ENCODE measurements at places on chromosomes 6 and 20.
A peak's percentile ranks its signal among the peaks of the same experiment; 100 is the strongest.

DNA sequence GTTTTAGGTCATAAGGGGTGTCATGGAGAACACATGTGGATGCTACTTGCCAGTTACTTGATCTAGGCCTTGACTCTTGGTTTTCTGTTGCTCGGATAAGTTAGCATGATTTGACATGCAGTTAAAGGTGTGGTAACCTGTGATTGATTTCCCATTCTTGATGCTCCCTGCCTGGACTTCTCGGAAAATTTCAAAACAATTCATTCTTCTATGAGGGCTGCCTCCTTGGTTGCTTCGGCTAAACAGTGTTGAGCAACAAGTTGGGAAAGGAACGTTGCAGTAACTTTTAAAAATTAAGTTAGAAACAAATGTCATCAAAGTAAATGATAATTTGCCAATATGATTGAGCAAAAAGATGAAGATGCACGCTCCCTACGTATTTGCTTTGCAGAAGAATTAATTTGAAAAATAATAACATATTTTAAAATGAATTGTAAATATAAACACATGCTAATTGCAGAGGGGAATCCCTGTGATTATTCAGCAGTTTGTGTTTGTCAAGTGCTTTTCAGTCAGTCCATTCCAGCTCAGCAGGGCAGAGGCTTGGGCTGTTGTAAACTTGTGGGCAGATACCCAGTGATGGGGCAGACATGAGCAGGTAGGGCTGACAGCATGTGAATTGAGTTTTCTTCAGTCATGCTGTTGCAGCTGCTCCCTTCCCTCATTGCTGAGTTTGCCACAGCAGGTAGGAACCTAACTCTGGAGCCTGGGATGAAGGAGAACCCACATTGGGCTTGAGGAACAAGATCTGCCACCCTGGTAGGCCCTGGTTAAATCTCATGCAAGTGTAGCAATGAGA lies 110.2 kb downstream of the ESR1 start:
- DNase-seq, result no peak

DNA sequence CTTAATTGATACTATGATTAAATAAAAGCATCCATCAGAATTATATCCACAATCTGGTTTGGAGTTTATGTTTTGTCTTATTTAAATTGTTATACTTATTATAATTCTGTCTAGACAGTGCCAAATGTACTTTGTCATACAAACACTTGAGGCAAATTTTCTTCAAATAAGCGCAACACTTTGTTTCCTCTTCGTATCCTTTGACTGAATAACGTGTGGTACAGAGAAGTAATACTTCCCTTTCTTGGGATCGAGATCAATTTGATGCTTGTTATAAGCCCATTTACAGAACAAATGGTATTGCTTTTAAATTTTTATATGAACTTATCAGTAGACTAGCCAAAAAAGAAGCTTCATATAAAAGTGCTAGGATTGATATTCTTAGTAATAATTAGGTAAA lies 111.0 kb downstream of the ATG5 start:
- no peak for DNase-seq

GRCh38 chr6:147853574-147853973 lies 345.1 kb downstream of the SAMD5 start:
- DNase-seq, result no peak

- DNase-seq, result no peak
Measured at GRCh38 chr20:17012546-17013226, 214.2 kb upstream of the PCSK2 start.

DNA sequence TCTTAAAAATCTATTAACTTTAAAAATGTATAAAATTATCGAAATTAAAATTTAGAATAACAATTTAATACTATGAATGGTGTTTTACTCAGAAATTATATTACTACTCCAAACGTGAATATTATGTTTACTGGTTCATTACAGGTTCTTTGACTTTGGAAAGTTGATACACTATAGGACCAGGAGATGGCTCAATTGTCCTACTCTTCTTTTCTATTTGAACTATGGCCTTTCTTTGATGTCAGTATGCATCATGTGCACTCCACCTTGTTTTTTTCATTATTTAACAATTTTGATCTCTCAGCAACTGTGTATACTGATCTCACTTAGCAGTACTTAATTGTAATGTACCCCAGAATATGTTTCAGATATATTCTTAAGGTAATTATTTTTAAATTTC lies 391.5 kb upstream of the MANEA start:
- no peak for DNase-seq

DNA sequence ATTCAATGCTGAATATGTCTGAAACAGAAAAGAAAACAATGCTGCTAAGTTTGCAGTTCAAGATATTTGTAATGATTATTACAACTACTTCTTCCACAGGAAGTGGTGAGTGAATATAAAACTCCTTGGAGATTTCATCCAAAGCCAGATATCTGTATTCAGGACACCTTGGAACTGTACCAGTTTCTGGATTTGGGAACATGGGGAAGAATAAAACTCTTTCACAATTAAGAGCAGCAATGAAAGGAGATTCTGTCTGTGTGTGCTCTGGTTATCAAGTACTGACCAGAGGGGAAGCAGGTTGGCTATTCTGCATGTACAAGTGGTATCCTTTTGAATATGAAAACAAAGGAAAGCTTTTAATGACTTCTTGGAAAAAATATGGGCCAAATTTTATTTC lies 21.1 kb downstream of the ELOVL2 start:
- DNase-seq, result no peak

DNA sequence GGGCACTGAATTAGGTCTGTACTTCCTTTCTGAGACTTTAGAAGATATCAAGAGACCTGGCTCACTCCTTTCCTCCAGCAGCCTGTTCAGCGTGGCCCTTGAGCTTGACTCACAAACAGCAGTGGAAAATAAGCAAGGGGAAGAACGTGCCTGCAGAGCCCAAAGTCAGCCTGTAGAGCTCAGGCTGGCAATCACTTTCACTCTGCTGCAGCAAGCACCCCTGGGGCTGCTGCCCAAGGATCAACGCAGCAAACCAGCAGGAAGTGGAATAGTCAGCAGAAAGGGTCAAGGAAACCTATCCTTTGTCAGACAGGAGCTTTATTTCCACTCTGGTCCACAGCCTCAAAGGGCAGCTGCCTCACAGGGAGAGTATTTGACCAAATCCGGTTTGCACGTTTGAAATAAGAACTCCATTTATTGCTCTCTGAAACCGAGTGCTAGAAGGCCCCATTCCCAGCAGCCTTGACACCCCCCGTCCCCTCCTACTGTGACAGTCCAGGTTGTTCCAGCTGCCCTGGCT lies 77.4 kb downstream of the PRDM1 start:
- DNase-seq, result peak; percentile 57

DNA sequence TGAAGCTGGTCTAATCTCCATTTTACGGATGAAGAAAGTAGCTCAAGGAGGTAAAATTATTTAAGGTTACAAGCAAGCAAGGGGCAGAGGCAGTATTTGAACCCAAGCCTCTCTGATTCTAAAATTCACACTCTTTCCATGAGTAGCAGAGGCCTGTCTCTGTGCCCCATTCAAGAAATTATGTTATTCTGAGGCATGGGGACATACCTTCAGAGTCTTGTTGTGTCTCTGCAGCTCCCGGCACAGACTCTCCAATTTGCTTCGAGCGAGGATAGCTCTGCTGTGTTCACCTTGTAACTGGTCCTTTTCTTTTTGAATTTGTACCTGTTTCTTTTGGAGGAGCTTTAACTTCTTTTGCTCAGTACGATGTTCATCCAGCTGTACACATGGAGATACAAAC lies 21.5 kb downstream of the TXLNB start:
- DNase-seq, result no peak

- no peak for DNase-seq
Measured at GRCh38 chr20:20286061-20286460, 81.8 kb upstream of the INSM1 start.

DNA sequence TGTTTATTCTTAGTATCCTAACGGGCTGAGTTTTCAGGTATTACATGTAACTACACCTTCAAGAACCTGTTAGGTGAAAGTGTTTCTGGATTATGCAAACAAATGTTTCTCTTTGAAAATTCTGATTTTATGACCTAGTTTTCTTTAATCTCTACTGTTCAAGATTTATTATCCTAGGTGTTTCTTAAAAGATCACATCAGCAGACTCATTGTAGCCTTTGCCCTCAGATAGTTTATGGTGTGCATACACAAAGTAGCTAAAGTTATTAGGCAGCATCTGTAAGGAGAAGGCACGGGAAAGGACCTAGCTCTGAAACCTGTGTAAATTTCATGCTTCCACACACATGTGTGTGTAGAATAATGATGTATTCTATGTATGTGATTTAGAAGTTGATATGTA lies 21.7 kb downstream of the PANK2 start:
- no peak for DNase-seq

DNA sequence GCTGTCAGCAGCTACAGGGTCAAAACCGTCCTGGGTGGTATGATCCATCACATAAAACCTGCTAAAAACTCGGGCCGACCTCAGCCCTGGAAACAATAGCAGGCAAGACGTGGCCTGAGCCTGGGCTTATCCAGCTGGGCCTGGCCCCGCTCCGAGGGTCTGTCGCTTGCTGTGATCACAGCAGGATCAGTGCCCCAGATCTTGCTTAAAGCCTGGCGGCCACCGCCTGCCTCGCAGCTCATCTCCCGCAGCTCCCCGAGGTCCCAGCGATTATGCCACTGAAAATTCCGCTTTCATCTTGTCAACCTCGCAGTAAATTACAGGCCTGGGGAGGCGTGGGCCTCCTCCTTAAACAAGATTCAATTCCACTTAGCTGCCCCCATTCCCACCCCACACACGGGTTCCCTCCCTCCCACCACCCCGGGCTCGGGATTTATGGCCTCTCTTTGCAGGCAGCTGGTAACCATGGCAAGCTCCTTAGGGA lies 40.1 kb downstream of the CDH22 start:
- no peak for DNase-seq

- DNase-seq, result peak; percentile 27
Measured at GRCh38 chr20:20360464-20360863, 7.4 kb upstream of the INSM1 start.

DNA sequence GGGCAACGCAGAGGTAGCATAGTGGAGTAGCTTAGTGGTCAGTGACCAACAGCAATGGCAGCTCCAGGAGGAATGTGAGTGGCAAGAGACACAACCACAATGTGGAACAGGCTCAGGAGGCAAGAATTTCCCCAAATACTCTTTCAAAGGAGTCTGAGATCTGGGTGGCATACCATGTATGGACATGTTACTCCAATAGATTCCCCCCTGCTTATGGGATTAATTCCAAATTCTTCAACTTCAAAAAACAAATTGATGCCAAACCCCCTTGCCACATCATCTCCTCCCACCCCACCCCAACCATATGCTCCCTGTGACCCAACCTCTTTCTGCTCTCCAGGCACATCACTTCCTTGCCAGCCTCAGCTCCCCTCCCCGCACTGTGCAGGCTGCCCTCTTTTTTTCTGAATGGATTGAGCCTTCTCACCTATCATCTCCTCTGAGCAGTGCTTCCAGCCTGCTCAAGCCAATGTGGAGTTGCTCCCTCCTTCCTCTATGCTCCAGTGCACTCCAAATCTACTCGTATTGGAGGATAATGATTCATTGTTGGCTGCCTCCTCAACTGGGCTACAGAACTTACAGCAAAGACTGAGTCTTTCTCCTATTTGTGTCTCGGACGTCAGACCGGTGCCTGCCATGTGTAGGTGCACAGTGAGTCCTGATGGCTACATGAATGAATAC lies 93.0 kb upstream of the CEP85L start:
- no peak for DNase-seq

GRCh38 chr6:80280262-80281010 lies 174.0 kb downstream of the BCKDHB start:
- DNase-seq, result no peak

DNA sequence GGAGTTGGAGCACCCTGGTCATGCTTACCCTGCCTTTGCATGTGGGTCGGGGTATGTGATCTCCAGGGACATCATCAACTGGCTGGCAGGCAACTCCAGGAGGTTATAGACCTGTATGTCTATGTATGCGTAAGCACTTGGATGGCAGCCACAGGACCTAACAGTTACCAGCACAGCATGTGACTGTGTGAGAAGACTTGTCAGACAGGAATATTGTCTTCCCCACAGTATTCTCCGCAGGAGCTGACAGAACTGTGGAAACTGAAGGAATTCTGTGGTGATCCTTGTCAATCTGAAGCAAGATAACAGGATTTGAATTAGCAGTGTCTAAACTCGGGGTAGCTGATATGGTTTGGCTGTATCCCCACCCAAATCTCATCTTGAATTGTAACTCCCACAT lies 59.2 kb downstream of the TMEM244 start:
- DNase-seq, result no peak

GRCh38 chr6:161444464-161444863 lies 170.6 kb upstream of the AGPAT4 start:
- DNase-seq, result no peak

DNA sequence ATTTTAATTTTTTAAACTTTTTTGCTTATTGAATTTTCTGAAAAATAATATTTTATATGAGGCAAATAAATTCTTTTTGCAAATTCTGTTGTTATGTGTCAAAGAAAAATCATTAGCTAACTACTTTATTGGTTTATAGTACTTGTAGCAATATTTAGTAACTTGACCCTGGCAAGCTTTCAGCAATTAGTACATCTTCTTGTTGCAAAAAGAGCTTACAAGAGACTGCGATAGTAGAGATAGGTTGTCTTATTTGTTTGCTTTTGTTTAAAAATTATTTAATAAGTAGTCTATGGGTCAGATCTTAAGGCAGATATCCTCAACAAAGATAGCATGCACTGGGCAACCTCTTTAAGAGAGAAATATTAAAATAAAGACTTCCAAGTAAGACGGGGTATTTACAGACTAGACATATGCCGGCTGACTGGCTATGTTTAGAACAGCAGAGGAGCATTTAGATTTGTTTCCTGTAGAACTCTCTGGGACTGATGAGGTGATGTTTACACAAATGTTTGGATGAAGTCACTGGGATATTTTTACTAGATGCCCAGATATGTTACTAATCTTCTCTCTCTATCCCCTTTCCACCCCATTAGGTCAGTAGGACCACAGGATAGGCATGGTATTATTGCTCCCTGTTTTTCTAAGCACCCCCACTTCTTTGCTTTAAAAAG lies 25.0 kb downstream of the VGLL2 start:
- DNase-seq, result no peak

DNA sequence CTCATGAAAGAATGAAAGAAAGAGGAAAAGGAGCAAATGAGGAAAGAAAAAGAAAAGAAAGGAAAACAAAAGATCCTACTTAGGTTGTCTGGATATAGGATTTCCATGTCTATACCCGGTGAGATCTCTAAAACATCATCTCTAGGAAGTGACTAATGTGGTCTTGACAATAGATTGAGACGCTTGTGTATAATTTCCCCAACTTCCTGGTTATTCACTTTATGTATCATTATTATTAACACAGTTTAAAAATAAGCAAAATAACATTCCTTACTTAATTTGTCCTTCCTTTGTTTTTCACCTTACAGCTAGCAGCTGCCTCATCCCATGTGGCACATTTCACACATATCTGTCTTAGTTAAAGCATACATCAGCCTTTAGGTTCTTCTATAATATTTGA lies 27.0 kb downstream of the LAMA4 start:
- no peak for DNase-seq

DNA sequence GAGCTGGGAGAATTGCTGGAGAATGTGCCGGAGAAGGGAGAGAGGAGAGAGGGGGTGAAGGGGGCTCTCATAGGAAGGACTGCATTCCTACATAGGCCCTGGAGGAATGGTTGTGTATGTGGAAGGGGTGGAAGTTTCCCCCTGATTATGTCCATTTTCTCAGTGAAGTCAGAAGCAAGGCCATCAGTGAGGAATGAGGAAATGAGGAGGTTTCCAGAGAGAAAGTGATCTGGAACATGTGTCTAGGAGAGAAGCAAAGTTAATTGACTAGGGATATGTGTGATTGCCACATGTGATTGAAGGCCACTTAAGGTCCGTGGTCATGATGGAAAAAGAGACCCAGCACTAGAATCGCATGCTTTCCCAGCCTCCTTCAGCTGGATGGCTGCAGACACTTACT lies 42.3 kb downstream of the TBPL1 start:
- DNase-seq, result no peak

- no peak for DNase-seq
Measured at GRCh38 chr6:52964318-52964717, 30.8 kb downstream of the GSTA4 start.

Data from CD4-positive, alpha-beta T cell treated with Interleukin-2 at 100 ng/mL for 4 hours (primary cell).